ENCODE measurements at places on chromosomes 13 and 19.
A peak's percentile ranks its signal among the peaks of the same experiment; 100 is the strongest.

GRCh38 chr13:29535663-29536655, 59.5 kb downstream of the SLC7A1 start:
- DNase-seq, result no peak

GRCh38 chr13:45315520-45316167, 25.3 kb downstream of the TPT1 start:
- no peak for DNase-seq

- DNase-seq, result no peak
Measured at GRCh38 chr13:41136396-41137031, 3.9 kb upstream of the KBTBD6 start.

- no peak for DNase-seq
Measured at GRCh38 chr13:31951215-31951678, 80.3 kb upstream of the FRY start.

GRCh38 chr13:35930665-35931631, 200.2 kb downstream of the DCLK1 start:
- DNase-seq, result no peak

- DNase-seq, result no peak
Measured at GRCh38 chr19:51094696-51095279, 12.1 kb upstream of the KLK14 start.

GRCh38 chr13:50162001-50162400, 146.8 kb downstream of the KCNRG start:
- DNase-seq, result no peak

GRCh38 chr19:55117663-55118391, 390 bp upstream of the PPP1R12C start:
- DNase-seq, result peak; percentile 92

GRCh38 chr13:75635101-75635827, 866 bp upstream of the LMO7 start:
- no peak for DNase-seq

GRCh38 chr19:50206191-50206590, 2.8 kb downstream of the MYH14 start:
- DNase-seq, result no peak

DNA sequence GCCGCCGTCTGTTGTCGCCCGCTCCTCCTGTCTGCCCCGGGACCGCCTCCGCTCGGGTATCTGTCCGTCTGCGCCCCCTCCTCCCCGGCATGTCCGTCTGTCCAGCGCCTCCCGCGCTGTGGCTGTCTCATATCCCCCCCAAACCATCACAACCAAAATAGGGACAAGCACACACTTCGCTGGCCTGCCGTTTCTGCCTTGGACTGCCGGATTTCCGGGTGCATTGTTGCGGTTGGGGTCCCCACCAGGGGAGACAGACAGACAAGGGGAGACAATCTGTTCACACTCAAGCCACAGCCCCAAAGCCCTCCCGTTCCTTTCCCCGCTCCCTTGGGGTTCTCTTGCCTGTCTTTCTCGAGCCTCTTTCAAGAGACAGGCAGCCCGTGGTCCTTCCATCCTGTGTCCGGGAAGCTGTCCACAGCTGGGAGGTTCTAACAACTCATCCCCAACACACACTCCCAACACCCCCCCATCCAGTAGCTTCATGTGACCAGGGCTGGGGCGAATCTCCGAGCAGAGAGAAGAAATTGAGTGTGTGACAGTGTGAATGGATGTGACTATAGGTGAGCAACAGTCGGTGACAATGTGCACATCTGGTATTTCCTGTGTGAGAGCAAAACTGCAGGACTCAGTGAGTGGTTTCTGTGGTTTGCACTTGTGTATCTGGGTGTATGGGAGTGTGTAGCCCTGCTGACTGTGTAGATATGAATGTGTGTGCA, 16.5 kb upstream of the FOSB start:
- DNase-seq, result no peak

GRCh38 chr13:21546372-21546771, 57.6 kb downstream of the MICU2 start:
- DNase-seq, result no peak

- DNase-seq, result no peak
Measured at GRCh38 chr13:27455331-27455855, 5.0 kb upstream of the MTIF3 start.

- no peak for DNase-seq
Measured at GRCh38 chr13:39105110-39105509, 66.9 kb downstream of the NHLRC3 start.

DNA sequence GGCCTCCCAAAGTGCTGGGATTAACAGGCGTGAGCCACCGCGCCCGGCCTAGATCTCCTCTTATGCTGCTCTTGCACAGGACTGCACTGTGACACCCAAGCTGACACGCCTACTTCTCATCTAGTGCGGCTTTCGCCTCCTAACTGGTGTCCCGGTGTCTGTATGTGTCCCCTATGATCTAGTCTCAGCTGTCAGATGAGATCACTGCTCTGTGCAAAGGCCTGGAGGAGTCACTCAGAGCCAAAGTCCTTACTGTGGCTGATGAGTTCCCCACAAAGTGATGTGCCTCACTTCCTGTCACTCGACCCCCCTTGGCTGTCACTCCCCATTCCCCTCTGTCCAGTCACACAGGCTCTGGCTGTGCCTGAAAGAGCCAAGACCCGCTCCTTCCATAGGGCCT, 2.5 kb downstream of the ZNF556 start:
- DNase-seq, result no peak
